ENCODE measurements at places on chromosomes 5 and 9.

GRCh38 chr9:86891091-86891490, 56.2 kb downstream of the GAS1 start:
- no peak for DNase-seq

GRCh38 chr5:73694089-73694488, 68.1 kb downstream of the ARHGEF28 start:
- DNase-seq: no peak

DNA sequence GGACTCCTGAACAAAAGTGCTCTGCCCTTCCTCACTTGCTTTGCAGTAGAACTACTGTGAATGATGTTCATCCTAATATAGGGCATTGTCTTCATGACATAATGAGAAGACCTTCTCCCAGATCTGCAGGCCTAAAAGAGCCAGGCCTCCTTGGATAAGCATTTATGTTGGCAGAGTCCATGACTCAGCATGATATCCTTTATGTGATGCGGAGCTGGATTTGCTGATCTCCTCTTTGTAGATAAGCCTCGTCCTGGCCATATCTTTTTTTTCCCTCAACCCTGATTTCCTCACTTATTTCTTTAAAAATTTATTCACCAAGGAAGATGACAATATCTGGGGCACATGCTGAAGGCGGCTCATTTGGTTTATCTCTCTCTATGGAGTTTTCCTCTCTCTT, 62.4 kb upstream of the TAS2R1 start:
- DNase-seq: no peak

DNA sequence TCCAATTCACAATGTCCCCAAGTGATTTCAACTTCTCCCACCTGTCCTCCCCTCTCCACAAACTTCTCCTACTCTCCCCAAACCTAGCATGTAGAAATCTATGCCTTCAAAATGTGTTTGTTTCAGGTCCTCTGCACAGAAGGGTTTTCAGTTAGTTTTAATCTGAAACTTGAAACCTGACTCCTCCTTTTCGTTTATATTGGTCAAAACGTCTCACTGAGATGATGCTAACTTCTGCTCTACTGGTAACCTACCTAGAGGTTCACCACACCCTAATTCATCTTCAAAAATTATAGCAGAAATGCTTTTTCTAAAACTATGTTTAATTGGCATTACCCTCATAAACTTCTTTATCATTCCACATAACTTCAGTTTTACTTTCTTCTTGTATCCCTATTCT, 401.8 kb upstream of the ADAMTS16 start:
- no peak for DNase-seq

DNA sequence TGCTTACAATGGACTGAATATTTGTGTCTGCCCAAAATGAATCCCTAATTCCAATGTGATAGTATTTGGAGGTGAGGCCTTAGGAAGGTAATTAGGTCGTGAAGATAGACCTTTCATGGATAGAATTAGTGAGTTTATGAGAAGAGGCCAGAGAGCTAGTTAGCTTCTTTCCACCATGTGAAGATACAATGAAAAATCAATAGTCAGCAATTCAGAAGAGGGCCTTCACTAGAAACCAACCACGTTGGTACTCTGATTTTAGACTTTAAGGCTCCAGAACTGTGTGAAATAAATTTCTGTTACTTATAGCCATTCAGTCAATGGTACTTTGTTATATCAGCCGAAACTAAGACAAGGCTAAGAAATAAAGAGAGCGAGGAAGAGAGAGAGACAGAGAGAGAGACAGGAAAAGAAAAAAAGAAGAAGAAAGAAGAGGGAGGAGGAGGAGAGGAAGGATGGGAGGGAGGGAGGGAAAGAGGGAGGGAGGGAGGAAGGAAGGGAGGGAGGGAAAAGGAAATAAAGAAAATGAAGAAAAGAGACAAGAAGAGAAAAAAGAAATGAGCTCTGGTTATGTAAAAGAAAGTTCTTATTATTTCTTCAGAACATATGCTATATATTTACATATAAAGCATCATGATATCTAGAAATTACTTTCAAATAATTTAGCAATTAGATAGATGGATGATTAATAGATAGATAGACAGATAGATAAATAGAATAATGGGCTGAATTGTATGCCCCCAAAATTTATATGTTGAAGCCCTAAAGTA, 1725.3 kb downstream of the EFNA5 start:
- DNase-seq: no peak

GRCh38 chr5:95631255-95631958, 11.5 kb downstream of the GPR150 start:
- DNase-seq: no peak

GRCh38 chr5:69134126-69134525, 32.8 kb upstream of the CCNB1 start:
- DNase-seq: no peak

DNA sequence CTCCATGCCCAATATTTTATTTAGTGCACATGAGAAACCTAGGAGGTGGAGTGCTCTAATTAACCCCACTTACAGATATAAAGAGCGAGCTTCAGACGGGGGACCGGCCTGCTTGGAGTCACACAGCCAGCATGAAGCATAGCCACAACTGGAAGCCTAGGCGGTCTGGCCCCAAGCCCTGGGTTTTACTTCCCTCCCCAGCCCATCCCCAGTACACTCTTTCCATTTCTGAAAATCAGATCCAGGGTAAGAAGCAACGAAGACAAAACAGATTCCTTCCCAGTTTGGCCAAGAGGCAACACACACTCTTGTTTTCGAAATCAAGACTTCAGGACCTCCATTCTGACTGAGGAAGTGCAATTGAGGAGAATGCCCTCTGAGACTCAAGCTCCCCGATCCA, 27.1 kb downstream of the KCNMB1 start:
- DNase-seq: no peak

DNA sequence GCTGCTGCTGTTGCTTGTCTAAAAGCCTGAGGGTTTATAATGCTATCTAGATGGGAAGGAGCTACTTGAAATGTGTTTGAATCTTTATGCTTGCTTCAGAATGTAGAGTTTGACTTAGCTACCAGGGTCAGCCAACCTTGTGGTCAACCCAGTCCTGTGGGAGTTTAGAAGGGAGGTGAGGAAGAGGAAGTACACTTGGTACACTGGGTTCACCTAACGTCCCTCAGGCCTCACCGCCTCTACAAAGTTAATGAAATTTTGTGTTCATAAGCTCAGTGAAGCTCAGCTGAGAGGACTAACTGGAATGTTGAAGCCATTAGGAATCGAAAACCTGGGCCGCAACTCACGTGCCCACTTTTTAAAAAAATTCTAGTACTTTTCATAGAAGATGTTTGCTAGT, 10.7 kb downstream of the IQGAP2 start:
- no peak for DNase-seq

DNA sequence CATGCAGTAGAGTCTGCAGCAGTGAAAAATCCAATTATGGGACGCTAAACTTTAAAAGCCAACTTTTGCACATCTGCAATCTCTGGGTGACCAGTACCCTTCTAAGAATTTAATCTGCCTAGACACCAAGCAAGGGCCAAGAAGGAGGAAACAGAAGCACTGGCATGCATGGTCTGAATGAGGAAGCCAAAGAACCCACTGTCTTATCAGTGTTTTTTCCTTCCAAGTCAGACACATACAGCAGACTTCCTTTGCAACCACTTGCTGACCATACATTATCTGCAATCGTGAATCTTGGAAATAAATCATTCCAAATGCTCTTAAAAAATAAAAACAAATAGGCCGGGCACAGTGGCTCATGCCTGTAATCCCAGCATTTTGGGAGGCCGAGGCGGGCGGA, 65.9 kb downstream of the DEPDC1B start:
- no peak for DNase-seq

DNA sequence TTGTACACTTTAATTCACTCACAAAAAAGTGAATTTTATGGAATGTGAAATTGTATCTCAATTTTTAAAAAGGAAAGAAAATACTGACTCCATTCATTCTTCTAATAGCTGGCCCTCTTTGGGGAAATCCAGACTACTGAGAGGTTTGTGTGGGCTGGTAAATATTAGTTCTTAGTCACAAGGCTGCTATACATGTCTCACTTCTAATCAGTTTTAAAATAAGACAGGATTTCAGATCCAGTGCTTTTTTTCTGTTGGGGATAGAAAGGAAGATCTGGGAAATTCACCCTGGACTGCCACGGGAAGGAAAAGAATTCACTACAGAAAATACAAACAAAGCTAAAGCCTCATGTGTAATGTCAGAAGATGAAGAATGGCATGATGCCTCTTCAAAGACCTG, 32.7 kb upstream of the ADAMTSL1 start:
- no peak for DNase-seq

DNA sequence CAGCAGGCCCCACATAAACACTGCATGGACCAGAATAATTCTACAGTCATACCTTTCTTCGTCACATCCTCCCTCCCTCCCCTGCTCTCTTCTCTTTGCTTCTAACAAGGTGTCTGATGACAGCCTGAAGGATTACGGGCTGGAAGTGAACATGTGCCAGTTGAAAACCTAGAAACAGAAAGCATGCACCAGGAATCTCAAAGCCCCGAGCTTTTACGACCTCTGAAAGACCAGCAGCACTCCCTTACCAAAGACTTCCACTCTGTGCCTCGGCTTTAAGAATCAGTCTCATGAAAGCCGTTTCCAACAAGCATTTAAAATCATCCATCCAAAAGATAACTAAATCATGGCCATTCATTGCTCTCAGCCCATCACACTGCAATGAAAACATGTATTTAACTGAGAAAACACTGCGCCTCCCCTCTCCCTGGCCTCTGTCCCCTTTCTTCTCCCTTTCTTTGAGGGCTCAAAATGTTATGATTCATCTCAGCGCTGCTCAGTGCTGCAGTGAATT, 21.3 kb downstream of the MSX2 start:
- DNase-seq: no peak

GRCh38 chr9:2675834-2676233, 41.5 kb upstream of the KCNV2 start:
- no peak for DNase-seq

- no peak for DNase-seq
Observed at GRCh38 chr9:818958-819357, 22.5 kb upstream of the DMRT1 start.

DNA sequence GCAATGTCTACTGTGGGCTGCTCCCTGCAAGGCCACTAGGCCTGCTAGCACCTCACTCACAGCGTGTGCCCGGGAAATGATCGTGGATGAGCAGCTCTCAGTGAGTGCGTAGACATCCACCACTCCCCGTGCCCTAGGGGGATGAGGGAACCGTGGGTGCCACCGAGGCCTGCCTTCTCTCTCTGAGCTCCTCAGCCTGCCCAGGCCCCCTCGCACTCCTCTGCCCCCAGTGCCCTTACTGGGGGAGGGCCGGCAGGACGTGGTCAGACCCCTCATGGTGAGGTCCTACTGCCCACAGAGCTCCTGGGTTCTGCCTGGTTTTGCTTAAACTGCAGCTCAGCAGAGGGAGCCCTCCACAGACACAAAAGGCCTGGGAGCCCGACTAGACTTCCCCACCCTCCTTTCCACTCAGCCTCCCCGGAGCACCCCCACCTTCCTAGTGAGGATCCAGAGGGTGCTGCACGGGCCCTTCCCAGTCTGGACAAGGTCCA, 220.0 kb downstream of the CACNA1B start:
- DNase-seq: no peak

DNA sequence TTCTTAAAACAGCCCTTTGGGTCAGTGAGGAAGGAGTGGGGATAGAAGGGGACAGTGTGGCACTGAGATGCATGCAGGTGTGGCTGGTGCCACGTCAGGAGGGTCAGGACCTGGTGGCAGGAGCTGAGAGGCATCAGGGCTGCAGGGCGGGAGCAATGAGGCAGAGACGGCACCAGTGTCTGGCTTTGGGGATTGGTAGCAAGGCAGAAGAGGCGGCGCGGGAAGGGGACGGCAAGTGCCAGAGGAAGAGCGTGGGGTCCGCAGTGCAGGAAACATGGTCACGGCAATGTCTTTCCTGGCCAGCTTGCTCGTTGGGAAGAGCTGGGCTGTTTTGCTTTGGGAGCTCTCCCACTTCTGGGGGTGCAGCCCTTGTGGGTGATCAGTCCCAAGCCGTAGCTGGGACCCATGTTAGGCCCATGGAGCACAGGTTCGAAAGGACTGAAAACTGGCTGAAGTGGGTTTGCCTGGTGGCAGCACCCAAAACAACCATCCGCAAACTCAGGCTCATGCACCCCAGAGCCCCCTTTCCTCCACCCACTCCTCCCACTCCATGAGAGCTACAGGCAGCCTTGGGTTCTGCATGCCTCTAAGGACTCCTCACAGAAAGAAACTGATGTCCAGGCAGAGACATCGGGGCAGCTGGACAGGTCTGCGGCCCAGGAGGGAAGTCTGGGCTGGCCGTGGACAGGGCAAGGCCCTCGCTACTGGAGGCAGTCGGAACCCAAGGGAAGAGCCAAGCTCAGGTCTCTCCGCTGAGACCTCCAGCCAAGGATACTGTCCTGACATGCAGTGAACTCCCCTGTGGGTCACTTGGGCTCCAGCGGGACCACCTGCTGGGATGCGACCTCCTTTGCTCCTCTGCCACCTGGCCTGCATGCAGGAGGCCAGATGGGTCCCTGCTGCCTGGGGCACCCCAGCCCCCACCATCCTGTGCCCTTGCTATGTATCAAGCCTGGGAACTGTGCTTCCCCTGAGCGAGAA, 104.4 kb downstream of the ZNF354C start:
- no peak for DNase-seq

- no peak for DNase-seq
Observed at GRCh38 chr5:150065346-150065745, 21.0 kb downstream of the CSF1R start.

DNA sequence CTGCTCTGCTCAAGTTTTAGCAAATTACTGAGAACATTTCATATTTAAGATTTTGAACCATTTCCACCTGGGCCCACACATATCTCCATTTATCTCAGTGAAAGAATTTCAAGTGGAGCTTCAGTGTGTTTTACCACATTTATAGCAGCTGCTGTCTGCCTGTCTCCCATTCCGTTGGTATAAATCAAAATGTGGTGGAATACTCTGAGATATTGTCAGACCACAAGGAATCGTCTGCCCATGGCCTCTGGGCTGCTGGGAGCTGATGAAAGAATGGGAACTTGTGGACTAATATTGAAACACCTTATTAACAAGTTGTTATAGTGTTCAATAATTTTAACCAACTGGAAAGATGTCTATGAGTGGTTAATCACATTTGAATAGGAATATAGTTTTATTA, 33.3 kb downstream of the MAST4 start:
- no peak for DNase-seq

GRCh38 chr5:146947181-146947941, 68.8 kb upstream of the PPP2R2B start:
- DNase-seq: no peak

GRCh38 chr9:18791074-18791473, 241.9 kb downstream of the SAXO1 start:
- DNase-seq: no peak

GRCh38 chr5:79284846-79285245, 48.9 kb downstream of the JMY start:
- DNase-seq: no peak

DNA sequence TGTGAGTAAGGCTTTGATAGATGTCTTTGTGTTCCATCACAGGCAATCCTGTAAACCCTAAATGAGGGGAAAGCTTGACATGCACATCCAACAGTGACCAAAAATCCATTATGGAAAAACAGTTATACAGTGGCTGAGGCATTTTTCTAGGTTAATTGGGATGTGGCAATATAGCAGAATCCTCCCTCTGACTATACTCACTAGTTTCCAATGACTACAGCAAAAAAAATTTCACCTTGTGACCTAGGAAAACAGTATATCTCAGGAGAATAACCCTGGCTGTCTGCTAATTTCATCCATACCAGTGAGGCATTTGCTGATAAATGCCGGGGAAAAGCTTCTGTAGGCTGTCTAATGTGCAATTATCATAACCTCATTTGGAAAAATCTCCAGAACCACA, 49.9 kb upstream of the SNCAIP start:
- DNase-seq: no peak
